ENCODE measurements at places on chromosomes 7 and 10.

DNA sequence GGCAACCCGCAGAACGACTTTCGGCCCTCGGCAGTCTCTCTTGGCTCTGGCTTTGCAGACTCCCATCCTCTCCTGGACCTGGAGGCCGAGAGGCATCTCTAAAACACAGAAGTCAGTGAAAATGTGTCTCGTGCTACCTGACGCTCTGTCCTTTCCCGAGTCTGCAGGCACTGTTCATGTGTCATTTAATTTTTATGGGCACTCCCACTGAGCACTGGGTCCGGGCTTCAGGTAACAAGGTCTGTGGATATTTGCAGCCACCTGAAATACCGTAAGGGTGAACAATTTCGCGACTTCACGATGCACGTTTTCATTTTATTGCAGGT, 96.8 kb downstream of the GLRX3 start:
- DNase-seq, result no peak

- DNase-seq, result no peak
Observed at GRCh38 chr7:126608339-126608776, 644.4 kb downstream of the GRM8 start.

GRCh38 chr10:113274176-113274829, 278.6 kb upstream of the HABP2 start:
- DNase-seq, result no peak

DNA sequence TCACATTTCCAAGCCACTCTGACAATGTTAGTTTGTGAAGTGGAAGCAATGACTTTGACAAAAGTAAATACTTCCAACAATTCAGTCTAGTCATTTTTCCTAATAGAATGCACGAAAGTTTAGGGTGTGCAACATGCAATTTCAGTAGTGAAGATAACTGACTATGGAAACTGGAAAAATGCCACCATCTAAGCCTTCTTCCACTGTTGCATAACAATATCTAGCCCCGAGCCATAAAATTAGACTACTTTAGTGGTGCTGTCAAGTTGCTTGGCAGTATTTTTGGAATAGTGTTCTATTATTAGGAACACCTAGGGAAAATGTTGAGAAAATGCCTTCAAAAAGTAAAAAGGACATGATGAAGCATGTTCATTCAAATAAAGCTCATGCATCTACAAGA, 17.9 kb downstream of the SEMA3A start:
- DNase-seq, result no peak

DNA sequence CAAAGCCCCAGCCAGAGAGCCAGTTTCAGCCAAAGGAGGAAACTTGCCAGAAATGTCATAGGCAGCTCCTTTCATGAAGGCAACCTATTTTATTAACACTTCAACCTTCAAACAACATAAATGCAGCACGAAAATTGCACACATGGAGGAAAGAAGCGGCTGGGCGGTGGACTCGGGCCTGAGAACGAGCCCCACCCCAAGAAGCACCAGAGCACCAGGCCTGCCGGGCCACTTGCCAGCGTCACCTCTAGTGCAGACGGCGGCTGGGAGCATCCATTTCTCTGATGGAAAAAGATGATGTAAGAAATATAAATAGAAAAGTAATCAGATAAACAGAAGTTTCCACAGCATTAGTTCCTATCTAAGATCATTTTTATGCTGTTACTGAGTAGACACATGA, 100.0 kb downstream of the TCERG1L start:
- DNase-seq, result no peak

All from GDM1 (cell line).